ENCODE measurements at places on chromosomes 16 and 17.

GRCh38 chr16:20760346-20760745 is 3.5 kb upstream of the ACSM3 start:
- no peak for DNase-seq

DNA sequence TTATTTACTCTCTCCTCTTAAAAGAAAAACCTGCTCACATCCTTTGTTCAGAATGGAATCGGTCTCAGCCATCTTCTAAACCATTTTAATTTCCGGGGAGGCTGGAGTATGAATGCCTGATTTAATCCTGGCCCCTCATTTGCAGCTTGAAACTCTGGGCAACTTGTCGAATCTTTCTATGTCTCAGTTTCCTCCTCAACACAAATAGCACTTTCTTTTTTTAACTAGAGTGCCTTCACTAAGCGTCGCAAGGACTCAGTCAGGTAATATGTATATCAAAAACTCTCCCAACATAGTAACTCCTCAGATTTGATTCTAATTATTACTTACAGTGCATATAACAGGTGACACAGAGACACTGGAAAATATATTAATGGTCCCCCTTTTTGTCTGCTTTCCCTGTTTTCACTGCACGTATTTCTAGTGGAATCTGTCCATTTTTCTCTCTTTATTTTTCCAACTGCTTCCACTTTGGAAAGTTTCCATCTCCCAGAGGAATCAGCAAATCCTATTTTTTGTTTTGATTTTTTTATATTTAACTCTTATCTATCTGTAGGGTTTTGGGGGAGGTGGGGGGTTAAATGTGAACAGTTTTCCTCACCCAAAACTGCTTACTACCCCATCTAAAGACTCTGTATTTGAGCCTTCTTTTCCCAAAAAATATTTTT is 18.6 kb downstream of the SNN start:
- no peak for DNase-seq

DNA sequence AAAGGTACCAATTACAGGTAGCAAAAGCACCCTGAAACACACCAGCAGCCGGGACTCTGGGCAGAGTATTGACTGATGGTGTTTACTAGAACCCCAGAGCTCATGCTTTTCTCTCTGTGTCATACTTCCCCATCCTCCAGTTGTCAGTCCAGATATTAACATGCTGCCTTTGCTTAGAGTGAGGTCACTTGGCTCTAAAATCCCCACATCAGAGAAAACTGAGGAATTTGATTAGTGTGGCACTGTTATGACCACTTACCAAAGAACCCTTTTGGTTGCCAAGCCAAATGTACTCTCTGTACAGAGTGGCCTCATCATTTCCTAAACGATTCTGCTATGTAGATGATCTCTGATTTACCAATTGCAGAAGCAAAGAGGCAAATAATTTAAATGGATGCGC is 80.4 kb downstream of the ABCC12 start:
- DNase-seq, result no peak

DNA sequence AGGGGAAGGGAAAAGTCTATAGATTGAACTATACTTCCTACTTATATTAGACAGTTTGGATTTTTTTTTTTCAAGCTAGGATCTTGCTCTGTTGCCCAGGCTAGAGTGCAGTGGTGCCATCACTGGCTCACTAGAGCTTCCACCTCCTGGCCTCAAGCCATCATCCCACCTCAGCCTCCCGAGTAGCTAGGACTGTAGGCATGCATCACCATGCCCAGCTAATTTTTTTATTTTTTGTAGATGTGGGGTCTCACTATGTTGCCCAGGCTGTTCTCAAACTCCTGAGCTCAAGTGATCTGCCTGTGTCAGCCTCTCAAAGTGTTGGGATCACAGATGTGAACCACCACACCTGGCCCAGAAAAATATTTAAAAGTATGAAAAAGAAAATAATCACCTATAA is 121.0 kb upstream of the HAS3 start:
- DNase-seq, result no peak

GRCh38 chr17:36135465-36135864 is 31.8 kb downstream of the CCL4 start:
- DNase-seq, result no peak

DNA sequence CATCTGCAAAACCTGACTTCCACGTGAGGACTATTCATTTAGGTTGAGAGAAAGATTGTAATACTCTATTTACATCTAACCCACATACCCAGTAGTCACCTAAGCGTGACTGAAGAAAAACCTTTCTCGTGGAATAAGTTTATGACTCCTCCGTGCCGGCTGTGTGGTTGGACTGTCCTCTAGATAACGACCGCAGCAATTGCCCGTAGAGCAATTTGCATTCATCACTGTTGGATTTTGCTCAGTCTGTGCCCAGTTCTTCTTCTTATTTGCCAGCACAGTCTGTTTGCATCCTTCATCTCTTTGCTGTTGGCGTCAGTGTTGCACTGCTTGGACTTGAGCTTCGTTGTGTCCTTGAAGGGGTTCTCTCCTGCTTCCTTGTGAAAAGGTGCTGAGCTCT is 131.3 kb downstream of the CYB561 start:
- no peak for DNase-seq

GRCh38 chr16:396605-397004 is 394 bp upstream of the NME4 start:
- DNase-seq, result no peak

DNA sequence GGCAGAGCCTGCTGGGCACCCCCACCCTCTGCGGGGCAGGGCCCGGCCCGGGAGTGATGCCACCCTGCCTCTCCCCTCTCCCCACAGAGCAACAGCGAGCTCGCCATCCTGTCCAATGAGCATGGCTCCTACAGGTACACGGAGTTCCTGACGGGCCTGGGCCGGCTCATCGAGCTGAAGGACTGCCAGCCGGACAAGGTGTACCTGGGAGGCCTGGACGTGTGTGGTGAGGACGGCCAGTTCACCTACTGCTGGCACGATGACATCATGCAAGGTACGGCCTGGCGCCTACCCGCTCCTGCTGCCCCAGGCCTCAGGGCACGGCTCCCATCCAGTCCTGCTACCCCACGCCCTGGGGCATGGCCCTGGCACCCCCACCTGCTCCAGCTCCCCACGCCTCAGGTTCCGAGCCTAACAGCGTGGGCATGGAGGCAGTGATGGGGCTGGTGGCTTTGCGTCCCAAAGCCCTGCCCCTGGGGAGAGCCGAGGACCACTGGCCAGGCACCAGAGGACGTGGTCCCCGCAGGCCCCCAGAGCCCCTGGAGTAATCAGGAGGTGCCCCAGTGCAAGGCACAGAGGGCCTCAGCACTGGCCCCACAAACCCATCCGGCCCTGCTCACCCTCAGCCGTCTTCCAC is 38.4 kb downstream of the TSC2 start:
- no peak for DNase-seq

GRCh38 chr17:65008882-65009281 is 47.7 kb downstream of the GNA13 start:
- DNase-seq, result no peak

- no peak for DNase-seq
These were observed 1.2 kb upstream of the EFNB3 start for GRCh38 chr17:7703584-7704479.

DNA sequence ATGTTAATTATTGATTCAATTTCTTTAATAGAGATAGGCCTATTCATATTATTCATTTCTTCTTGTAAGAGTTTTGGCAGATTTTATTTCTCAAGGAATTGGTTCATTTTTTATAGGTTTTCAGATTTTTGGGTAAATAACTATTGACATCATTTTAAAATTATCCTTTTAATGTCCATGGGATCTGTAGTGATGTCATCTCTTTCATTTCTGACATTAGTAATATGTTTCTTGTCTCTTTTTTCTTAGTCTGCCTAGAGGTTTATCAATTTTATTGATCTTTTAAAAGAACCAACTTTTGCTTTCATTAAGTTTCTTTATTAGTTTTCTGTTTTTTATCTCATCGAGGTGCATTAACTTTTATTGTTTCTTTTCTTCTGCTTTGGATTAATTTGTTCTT is 162.6 kb downstream of the FTO start:
- no peak for DNase-seq

DNA sequence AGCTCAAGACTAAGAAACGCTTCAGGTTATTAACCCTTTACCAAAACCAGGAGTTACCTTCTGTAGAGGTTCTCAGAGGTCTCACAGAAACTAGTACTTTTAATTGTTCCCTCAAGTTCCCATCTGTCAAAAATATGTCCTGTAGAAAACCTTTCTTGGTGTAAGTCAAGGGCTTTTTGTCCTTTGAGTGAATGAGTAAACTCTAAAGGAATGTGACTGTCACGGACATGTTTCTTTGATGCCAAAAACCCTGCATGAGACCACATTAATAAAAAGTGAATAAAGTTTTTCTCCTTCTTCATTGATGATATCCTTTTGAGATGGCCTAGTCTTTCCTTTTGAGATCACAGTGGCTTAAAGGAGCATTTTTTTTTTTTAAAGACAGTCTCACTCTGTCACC is 102.9 kb downstream of the NLK start:
- no peak for DNase-seq

GRCh38 chr16:53515259-53515658 is 12.2 kb upstream of the AKTIP start:
- no peak for DNase-seq

DNA sequence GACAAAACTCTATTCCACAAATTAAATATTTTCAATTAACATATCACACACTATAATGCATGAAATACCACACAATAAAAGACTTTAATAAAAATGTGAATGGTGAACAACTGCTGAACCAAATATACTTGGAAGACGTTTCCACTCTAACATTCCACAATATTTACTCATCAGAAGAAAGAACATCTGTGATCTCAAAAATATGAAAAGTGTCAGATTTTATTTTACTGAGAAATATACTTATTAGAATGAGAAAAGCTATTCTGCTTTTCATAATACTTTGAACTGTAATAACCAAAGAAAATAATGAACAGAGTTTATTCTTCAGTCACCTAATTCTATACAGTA is 181.8 kb upstream of the AXIN2 start:
- DNase-seq, result no peak

GRCh38 chr17:78714534-78714933 is 67.5 kb downstream of the CYTH1 start:
- no peak for DNase-seq

GRCh38 chr17:28986714-28987655 is 18.8 kb downstream of the SEZ6 start:
- no peak for DNase-seq

GRCh38 chr16:83271970-83272575 is 535.7 kb upstream of the HSBP1 start:
- DNase-seq, result no peak

DNA sequence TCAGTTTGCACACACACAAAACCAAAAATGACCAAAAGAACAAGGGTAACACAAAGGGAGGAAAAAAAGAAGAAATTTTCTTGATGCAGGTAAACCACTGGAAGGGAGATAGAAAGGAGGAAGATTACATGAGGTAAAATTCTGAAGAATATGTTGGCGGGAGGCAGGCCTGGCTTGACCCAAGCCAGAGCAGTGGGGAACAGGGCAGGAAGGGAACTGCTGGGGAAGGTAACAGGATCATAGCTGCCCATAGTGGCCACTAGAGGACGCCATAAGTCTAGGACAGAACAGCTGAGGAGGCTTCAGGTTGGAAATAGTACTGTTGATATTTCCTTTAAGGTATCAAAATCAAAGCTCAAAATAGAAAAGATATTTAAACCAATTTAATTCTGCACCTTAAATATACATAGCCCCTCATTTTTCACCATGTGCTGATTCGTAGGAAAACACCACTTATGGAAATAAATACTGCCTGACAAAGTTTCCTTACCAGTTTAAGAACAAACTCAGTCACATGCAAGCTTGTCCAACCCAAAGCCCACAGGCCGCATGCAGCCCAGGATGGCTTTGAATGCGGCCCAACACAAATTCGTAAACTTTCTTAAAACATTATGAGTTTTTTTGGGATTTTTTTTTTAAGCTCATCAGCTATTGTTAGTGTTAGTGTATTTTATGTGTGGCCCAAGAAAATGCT is 15.5 kb downstream of the VPS35 start:
- DNase-seq, result peak; percentile 14

DNA sequence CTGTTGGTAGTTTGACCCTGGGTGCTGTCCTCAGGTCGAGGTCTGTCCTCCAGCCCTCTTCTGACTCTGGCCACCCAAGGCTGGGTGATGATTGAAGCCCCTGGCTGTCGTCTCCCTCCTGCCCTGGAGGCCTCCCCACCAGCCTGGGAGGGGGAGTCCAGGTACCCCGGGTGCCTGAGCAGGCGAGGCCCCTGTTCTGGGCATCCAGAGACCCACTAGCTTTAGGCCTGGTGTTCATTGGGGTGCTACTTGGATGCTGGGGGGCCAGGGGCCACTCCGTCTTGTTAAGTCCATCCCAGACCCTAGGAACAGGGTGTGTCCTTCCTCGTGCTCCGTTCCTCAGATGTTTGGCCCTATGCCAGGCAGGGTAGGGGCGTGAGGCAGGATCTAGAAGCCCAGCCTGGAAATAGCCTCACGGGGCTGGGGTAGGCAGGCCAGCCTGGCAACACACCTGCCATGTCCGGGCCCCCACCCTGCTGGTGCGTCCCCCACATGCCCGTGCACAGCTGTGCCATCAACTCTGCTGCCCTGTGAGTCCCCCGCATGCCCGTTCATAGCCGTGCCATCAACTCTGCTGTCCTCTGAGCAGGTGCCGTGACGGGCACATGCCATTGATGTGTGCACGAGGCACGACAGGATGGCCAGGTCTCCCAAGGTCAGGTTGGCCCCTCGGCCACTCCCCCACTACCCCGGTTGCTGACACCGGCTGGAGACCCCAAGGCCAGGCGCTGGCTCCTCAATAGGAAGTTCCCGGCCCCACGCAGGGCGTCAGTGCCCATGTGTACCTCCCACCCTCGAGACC is 36.9 kb downstream of the GINS2 start:
- DNase-seq, result no peak

- no peak for DNase-seq
These were observed 25.6 kb downstream of the MAPK8IP3 start for GRCh38 chr16:1731603-1732002.

- DNase-seq, result no peak
These were observed 14.2 kb upstream of the MARCHF10 start for GRCh38 chr17:62822080-62822904.

GRCh38 chr16:23905027-23905426 is 69.2 kb downstream of the PRKCB start:
- DNase-seq, result no peak

Measured in T follicular helper cell (primary cell).